ENCODE measurements at places on chromosomes 1 and 21.
A peak's percentile ranks its signal among the peaks of the same experiment; 100 is the strongest.

DNA sequence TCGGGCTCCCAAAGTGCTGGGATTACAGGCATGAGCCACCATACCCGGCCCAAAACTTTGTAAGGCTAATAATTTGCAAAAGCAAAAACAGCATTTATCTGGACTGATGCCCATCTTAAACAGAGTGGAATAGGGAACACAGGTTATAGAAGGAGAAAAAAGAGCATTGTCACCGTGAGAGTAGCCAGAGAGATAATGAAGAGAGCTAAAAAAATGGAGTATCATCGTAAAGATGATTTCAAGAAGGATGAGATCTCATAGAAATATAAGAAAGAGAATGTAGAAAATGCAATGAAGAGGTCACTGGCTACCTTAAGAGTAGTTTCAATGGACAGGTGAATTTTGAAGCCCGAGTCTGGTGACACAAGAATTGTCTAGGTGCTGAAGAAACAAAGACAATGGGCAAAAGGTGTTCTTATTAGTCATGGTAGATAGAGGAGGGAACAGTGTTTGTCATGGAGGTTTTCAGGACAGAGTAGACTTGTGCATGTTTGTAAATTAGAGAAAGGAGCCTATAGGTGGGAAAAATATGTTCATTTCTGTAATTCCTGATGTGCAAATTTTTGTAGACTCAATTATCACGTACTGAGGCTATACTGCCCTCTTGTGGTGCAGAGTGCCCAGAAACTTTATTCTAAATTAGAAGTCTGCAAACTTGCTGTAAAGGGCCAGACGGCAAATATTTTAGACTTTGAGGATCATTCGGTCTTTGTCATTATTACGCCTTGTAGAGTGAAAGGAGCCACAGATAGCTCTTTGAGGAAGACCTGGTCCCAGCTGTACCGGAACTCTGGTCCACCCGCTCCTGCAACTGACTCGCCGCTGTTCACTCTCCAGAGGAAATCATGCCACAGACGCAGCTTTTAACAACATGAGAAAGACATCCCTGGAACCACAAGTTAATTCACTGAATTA lies 8.1 kb upstream of the TMEM183A start:
- peak; percentile 66 for DNase-seq

- no peak for DNase-seq
Measured at GRCh38 chr1:221829327-221830015, 87.6 kb upstream of the DUSP10 start.

DNA sequence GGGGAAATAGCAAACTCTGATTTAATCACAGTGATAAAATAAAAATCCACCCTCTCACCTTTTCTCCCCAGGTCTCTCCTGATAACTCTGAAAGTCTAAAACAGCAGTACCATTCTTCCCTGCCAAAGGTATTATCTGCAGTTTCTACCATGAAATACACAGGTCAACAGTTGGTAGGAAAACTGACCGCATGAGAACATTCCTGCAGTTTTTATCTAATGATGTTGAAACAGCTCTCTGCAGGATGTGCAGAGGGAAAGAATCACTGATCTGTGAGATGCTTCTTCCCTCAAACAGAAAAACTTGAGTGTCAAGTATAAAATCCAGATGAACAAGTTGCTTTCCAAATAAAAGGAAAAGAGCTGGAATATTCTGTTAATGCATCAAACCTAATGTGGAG lies 39.1 kb downstream of the KCNJ6 start:
- DNase-seq: no peak

GRCh38 chr1:231236208-231236591 lies 4.8 kb upstream of the GNPAT start:
- DNase-seq: no peak

- DNase-seq: no peak
Measured at GRCh38 chr1:9164919-9165318, 36.0 kb upstream of the GPR157 start.

DNA sequence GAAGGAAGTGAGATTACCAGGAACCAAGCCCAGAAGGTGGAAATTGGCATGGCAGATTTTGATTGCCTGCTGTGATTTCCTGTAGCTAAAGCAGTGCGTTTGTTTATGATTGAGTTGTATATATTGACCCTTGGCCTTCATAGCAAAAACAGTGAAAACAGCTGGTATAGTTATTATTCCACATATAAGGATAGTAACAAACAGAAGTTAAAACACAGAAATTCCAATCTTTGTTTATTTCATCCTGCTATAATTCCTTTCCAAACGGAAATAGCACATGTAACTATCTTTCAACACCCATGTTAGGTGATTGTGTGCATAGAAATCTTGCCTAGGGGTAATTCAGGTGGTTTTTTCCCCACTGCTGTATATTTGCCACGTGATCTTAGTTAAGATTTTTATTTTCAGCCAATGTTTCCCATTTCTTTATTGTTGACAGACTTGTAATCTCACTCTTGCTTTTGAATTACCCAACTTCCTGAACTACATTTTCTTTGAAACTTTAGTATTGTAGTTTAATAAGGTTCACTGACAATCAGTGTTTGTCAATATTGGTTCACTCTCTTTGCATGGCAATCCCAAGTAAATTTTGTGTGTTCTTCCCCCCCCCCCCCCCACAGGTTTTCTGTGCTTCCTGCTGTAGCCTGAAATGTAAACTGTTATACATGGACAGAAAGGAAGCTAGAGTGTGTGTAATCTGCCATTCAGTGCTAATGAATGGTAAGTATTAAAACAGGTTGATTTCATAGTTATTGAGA lies 102.7 kb downstream of the CC2D1B start:
- DNase-seq: no peak
